Left hindlimb (tissue), 1 donor: ENCODE measurements at places on chromosomes 13 and 19.

GRCh38 chr13:113080361-113080831 lies 25.2 kb upstream of the F7 start:
- DNase-seq: no peak

DNA sequence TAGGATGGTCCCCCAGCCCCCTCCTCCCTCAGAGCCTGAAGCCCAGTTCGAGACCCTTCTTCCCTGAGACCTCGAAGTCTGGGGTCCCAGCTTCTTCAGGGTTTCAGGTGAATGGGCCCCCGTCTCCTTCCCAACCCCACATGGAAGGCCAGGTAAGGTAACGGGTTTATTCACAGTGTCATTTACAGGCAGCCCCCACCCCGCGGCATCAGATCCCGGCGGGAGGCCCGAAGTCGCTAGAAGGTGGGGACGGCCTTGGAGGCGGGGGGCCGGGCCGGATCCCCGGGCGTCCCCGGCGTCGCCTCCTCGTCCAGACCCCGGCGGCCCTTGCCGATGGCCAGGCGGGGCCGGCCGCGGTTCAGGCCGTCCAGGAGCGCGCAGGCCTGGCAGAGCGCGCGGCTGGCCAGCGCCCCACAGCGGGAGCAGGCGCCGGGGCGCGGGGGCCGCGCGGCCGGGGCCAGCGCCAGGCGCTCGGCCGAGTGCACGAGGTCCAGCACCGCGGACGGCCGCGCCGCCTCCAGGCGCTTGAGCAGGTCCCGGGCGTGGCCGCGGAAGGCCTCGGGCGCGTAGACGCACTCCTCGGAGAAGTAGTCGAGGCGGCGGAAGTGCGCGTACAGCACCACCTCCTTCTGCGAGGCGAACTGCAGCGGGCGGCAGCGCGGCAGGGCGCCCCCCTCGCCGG lies 9.7 kb downstream of the CTU1 start:
- peak; percentile 50 for DNase-seq

- no peak for DNase-seq
These were observed 12.8 kb downstream of the ZNF254 start for GRCh38 chr19:24099829-24100228.

- DNase-seq: no peak
These were observed 1.0 kb upstream of the CTXN1 start for GRCh38 chr19:7926727-7927604.

GRCh38 chr13:37403776-37404527 lies 194.6 kb downstream of the POSTN start:
- DNase-seq: no peak

DNA sequence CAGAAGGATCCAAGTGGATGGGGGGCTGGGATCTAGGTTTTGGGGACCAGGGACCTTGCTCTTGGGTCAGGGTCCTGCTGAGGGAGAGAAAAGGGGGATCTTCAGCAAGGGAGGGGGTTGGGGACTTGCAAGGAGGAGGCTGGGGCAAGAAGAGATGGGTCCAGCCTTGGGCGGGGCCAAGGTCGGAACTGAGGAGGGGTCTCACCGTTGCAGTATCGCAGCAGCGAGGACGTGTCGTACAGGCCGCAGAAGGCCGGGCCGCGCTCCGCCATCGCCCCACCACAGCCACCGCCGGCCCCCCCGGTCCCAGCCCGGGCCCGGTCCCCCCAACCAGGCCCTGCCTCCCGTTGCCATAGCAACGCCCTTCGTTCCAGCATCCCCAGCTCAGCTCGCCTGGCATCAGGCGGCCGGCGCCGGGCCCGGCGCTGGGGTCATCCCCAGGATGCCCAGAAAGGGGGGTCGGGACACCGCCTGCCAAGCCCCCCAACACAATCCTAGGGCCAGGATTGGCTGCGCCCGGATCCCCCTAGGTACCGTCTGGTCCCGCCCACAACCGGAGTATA lies 6.0 kb upstream of the EML2 start:
- DNase-seq: no peak

GRCh38 chr13:26628706-26629105 lies 71.2 kb downstream of the WASF3 start:
- DNase-seq: no peak

DNA sequence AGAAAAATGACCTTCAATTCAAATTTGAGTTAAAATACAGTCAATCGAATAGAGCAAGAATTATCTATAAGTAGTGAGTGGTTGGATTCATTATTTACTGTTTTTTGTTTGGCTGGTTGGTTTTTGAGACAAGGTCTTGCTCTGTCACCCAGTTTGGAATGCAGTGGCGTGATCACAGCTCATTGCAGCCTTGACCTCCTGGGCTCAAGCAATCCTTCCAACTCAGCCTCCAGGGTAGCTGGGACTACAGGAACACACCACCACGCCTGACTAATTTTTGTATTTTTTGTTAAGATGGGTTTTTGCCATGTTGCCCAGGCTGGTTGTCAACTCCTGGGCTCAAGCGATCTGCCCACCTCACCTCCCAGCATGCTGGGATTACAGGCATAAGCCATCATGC lies 25.0 kb downstream of the MTMR6 start:
- DNase-seq: no peak

- DNase-seq: no peak
These were observed 8.2 kb upstream of the INAFM1 start for GRCh38 chr19:47266401-47266941.

DNA sequence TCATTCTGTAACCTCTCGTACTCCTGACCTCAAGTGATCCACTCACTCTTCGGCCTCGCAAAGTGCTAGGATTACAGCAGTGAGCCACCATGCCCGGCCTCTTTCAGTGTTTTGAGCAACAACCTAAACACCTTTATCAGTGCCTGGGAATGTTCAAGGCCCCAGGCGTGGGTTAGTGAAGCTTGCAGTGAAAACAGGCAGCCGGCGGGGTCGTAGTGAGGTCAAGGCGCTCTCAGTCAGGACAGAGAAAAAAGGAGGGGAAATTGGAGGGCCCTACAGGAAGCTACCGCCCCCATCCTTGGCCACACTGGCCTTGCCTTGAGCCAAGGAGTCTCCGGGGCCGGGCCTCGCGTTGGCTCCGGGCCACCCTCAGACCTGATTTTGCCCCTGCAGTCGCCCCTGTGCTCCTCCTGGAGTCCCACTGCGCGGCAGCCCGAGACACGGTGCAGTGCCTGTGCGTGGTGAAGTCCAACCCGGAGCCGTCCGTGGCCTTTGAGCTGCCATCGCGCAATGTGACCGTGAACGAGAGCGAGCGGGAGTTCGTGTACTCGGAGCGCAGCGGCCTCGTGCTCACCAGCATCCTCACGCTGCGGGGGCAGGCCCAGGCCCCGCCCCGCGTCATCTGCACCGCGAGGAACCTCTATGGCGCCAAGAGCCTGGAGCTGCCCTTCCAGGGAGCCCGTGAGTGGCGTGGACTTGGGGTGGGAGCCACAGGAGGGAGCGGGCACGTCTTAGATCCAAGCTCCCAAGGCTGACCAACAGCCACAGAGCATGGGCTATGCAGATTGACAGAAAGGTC lies 17.7 kb downstream of the MAG start:
- peak; percentile 79 for DNase-seq

DNA sequence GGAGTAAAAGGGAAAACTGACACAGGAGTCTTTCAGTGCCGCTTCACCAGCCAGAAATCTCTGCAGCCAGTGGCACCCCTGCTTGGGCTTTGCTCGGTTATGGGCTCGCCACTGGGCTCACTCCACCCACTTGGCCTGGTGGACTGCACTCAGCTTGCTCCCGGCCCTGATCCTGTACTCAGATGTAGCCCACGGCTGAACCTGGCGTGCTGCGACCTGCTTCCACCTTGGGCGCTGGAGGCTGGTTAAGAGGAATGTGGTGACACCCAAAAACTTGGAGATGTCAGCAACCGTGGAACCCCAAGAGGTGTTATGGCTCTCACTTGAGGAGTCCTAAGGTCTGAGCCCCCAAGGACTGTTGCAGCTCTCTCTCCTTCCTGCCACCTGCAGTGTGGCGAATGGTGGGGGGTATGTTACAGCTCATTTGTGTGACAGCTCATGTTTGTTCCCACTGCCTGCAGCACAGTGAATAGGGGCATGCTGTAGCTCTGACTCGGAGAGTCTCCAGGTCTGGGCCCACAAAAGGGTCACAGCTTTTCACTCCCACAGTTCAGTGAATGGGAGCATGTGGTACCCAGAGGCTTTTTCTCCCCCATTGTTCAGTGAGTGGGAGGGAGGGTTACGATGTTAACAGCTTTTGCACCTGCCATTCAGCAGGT lies 1124.5 kb upstream of the ATXN8OS start:
- DNase-seq: no peak

DNA sequence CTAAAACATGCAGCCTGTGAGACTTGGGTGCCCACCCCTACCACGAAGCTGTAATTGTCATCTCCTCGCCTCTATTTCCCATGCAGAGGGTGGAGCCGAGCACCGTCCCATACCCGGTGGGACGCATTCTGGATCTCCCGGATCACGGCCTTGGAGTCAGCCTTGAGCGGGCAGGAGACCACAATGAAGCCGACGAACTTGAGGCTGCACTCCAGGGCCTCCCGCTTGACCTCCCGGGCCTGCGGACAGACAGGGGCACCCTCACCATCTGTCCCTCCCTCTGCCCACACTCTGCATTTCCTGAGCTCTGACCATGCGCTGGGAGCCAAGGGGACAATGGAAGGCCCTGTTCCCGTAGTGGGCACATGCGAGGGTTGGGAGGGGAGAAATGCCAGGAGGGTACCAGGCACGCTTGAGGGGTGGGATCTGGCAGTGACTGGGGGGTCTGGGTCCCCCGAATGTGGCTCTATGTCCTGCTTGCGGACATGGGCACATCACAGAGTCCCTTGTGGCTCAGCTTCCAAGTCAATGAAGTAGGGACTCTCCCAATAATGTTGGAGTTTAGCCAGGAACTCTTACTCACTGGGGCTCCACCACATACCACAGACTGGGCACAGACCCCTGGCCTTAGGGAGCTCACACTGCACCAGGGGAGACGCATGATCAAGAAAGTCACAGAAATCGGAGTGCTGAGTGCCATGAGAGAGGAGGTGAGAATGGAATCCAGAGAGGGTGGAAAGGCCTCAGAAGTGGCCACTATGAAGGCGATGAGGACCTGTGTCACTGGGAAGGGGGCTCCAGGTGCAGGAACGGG lies 9.2 kb upstream of the GMIP start:
- peak; percentile 27 for DNase-seq

DNA sequence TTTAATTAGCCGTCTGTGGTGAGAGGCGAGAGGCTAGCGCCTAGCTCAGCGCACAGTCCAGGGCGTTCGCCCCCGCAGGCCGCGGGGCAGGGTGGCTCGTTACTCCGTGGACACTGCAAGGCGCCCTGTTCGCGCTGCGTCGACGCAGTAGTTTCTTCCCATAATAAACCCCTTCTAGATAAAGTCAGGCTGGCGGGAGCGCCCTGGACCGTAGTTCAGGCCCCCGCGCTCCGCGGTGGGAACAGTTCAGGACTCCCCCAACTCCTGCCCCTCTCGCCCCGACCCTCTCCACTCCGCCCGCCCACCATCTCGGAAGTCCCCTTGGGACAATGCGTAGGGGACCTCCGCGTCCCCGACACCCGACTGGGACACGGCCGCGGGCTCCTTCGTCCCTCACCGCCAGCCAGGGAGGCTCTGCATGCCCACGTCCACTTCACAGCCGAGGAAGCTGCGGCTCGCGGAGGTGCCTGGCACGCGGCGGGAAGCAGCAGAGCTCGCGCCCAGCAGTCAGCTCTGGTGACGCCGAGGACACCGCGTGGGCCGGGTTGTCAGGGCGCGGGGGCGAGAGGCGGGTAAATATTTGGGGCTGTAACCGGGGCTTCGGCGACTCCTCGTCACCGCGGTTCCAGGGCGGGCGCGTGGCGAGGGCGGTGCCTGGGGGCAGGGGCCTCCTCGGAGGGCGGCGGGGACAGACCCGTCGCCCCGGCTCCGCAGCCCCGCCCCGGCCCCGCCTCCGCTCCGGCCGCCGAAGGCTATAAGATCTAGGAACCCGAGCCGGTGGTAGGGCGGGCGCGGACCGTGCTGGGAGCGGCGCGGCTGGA lies at the start of gene RGCC:
Gene RGCC (plus strand): TSS at position 783 of the 821 bp plus-strand sequence. CDS start 158 bp downstream, outside the sequence.
- peak; percentile 87 for DNase-seq

DNA sequence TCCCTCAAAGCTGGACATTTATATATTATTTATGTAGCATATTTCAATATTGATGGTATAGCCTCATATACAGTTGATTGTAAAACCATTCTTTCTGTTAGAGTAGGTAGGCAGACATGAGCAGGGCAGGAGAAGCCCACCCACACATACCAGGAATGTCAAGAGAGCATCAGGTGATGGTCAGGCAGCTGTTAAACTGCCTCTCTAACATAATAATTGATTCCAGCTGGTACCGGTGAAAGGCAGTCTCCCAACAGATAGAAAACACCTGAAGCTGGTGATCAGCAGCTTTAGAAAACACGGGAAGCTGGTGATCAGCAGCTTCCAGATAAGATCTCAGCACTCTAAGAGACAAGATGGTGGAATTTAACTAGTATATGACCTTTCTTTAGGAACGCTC lies 132.9 kb downstream of the SLITRK6 start:
- DNase-seq: no peak

- no peak for DNase-seq
These were observed 284.2 kb downstream of the TBC1D4 start for GRCh38 chr13:75197803-75198202.

DNA sequence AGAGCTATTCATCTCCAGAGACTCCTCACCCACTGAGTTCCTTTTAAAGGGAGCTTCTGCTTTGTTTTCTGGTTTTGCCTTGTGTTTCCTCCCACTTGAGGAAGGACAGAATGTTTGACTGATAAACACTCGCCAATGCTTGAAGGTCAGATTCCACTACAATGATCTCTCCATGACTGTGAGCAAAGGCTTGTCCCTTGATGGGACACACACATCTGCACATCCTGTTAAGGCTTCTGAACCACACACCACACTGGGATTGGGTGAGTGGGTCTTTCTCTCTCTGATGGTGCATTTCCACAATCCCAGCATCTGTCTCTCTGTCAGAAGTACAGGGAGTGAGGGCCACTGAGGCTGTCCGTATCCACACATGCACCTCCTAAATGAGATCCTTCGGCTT lies 245.3 kb downstream of the IRS2 start:
- DNase-seq: no peak

DNA sequence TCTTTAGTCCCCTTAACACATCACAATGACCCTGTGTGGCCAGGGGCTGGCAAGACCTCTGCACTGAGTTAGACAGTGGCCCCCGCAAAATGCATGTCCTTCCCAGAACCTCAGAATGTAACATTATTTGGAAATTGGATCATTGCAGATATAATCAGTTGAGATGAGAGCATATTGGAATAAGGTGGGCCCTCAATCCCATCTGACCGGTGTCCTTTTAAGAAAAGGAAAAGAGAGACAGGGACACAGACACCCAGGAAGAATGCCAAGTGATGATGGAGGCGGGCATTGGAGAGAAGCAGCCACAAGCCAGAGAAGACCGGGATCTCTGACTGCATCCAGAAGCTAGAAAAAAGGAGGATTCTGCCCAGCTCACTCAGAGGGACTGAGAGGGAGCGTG lies 1.8 kb downstream of the FAM187B start:
- no peak for DNase-seq
